ENCODE measurements at places on chromosomes 16 and 17. TPM values are rescaled to one million over a fixed set of nuclear protein-coding genes. Genes with fewer than 3 reads are reported as not detected.
A peak's percentile ranks its signal among the peaks of the same experiment; 100 is the strongest.

The KRTAP9-2 gene
- not detected for total RNA-seq

The ACAP1 gene
- total RNA-seq = 4.1 TPM

The MSLN gene
- 6.4 TPM for total RNA-seq

The KCNJ18 gene
- total RNA-seq = not detected

GRCh38 chr17:35568561-35568960 lies 7.9 kb upstream of the SLFN14 start:
- peak; percentile 26 for DNase-seq

- no peak for DNase-seq
These were observed 26.0 kb downstream of the TMEM204 start for GRCh38 chr16:1559446-1559975.

- DNase-seq = no peak
These were observed 59.7 kb downstream of the PLCG2 start for GRCh38 chr16:81838794-81839193.

DNA sequence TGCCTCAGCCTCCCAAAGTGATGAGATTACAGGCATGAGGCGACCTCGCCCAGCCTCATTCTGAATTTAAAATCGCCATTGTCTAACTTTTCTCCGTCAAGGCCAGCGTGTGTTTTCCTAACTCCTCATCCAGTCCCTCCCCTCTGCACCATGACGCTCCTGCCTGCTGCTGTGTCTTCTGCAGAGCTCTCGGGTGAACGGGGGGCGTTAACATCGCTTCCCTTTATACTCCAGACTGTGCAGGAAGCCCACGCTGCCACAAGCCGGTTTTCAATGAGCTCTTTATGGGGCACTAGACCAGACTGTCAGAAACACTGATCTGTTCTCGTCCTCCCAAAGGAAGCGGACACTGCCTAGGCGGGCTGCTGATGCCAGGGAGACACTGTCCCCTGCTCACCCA lies 13.2 kb downstream of the AANAT start:
- no peak for DNase-seq

- DNase-seq = no peak
These were observed 41.6 kb upstream of the GSE1 start for GRCh38 chr16:85571563-85571812.

DNA sequence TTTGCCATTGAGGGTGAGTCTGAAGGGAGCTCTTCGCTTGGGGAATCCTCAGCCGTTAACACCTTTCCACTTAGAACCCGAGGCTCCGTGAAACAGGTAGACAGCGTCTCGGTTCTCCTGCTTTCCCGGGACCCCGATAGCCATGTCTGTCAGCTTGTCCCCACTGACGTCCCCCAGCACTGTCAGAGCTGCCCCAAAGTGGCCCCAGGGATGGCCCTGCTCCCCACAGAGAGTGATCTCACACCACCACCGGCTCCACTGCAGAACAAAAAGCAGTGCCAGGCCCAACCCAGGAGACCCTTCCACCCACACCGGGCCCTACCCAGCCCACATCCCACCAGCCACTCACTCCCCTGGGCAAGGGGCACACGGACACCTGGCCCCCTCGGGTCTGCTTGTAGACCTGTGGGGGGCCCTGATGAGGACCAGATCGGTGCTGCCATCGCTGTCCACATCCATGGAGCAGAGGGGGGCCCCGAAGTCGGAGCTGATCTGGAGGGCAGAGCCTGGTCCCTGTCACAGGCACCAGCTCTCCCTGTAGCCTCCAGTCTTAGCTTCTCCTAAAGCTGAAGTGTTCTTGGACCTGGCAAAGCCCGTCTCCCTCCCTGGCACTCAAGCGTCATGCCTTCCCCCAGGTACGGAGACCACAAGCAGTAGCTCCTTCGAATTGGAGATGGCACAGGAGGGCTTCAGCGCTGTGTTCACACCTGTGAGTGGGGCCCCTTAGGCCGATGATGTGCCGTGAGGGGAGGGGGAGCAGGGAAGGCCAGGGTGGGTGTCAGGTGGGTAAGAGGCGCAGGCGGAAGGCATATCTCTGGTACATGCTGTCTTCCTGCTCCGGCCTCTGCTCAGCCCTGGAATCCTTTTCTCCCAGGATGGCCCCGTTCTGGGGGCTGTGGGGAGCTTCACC lies 6.5 kb downstream of the ITGAX start:
- no peak for DNase-seq

GRCh38 chr17:50328363-50329325 lies 17.3 kb upstream of the XYLT2 start:
- DNase-seq = no peak

DNA sequence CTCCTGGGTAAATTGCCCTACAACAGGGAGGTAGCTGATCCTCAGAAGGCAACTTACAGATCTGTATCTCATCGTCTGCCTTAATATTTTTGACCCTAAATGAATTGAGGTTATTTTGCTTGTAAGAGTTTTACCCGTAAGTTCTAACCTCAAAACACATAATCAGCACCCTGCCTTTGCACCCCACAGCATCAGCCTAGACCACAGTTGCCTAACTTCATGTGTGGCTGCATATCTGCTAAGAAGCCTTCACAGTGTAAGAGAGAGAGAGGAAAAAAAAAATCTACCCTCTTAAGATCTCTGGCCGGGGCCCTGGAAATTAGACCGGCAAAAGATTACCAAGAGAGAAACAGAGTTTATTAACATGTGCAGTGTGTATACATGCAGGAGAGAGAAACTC lies 76.9 kb downstream of the ARHGAP44 start:
- no peak for DNase-seq

DNA sequence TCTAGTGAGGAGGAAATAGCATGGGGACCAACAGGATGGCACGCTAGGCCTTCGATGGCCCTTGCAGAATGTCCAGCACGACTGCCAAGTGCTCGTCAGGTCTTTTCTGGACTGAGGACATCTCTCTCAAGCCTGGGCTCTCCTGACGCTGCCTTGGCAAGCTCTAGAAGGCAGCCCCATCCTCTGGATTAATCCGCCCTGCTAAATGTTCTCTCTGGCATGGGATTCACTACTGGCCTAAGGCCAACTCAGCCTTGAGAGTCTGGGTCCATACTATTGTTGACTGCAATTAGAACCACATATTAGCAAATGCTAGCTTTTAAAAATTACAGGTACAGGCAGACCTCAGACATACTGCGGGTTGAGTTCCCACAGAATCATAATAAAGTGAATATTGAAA lies 2.5 kb upstream of the CEP295NL start:
- DNase-seq = no peak

- no peak for DNase-seq
These were observed 46.8 kb upstream of the PSMD7 start for GRCh38 chr16:74249846-74250245.

- DNase-seq = no peak
These were observed 538 bp upstream of the CCNF start for GRCh38 chr16:2428784-2429033.

DNA sequence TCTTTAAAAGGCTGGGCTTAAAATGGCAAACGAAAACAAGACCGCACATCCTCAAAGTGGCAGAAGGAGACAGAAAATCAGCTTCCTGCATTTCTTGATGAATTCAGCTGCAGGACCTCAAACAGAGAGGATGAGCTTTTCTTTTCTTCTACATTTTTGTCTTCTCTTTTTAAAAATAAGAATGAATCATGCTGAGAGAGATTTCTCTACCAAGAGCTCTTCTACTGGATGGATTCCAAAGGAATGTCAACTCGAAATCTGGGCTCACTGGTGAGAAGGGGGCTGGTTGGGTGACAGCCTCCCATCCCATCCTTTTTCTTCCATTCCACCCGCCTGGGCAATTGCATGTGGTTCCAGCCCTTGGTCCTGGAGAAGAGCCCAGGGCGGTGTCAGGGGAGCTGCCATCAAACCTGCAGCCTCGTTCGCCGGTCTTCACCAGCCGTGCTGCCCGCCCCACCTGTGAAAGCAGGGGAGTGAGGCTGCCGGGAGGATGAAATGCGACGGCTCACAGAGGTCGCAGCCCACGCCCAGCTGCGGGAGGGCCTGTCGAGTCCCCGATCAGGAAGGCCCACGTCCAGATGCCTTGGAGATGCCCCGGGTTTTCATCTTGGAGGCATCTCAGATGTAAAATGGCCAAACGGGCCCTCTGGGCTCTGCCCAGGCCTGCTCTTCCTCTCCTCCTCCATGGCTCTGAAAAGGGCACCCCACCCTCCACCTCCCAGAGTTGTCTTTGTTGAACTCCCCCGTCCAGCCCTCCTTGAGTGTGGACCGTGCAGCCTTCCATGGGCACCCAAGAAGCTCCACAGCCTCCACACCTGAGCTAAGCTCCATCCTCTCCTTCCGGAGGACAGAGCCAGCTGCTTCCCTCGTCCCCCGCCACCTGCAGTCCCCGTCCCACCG lies 121.9 kb downstream of the FOXL1 start:
- no peak for DNase-seq

- no peak for DNase-seq
These were observed 41.0 kb upstream of the ZNF750 start for GRCh38 chr17:82880620-82881323.

GRCh38 chr17:59145571-59146096 lies 9.4 kb downstream of the SKA2 start:
- DNase-seq = no peak

GRCh38 chr17:51000835-51001638 lies 119.6 kb downstream of the SPAG9 start:
- no peak for DNase-seq

- no peak for DNase-seq
These were observed 45.4 kb downstream of the BAHCC1 start for GRCh38 chr17:81440511-81441244.

DNA sequence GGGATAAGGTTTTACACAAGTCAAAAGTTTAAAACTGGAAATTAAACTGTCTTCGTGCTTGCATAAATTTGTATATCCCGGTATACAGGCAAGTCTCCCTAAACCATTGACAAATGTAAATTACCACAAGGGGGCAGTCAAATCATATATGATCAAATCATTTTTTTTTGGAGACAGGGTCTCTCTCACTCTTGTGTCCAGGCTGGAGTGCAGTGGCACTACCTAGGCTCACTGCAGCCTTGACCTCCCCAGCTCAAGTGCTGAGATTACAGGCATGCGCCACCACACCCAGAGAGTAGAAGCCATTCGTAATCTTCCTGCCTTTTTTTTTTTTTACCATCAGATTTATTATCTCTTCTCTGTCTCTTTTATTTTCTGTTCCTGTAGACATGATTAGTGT lies 18.5 kb downstream of the TOP2A start:
- no peak for DNase-seq

Data from left colon (tissue), 2 donors.